ENCODE measurements at places on chromosomes 5 and 9.

DNA sequence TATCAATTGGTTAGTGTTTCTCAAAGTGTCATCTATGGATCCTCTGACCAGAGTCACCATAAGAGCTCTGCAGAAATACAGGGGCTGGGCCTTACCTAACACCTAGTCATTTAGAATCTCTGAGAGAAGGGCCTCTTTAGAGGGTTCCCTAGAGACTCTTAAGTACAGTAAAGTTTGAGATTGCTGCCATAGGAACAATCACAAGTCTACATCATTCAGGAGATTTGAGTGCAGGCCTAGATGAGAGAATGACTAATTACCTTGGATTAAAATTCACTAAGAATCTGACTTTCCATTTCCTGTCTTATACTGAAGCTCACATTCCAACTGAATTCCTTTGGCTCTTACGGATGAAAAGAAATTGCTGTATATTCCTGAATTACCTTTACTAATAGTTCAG lies 182.1 kb upstream of the PTGER4 start:
- DNase-seq = no peak

DNA sequence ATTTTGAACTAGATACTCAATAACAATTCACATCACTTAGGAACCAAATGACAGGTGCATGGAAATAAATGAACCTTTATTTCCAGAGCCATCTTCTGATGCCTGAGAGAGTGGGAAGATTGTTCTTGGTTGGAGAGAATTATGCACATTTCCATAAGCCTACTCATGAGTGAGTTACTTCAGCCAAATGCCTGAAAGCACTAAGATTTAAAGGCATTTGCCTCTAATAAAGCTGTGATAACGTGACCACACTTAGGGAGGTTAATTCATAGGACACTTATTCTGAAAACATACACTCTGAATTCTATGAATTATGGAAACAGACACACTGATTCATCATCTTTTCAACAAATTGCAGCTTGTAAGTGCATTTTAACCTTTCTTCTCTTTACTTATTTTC lies 40.0 kb downstream of the KCTD16 start:
- no peak for DNase-seq

GRCh38 chr9:104885818-104886709 lies 41.9 kb downstream of the ABCA1 start:
- DNase-seq = no peak

DNA sequence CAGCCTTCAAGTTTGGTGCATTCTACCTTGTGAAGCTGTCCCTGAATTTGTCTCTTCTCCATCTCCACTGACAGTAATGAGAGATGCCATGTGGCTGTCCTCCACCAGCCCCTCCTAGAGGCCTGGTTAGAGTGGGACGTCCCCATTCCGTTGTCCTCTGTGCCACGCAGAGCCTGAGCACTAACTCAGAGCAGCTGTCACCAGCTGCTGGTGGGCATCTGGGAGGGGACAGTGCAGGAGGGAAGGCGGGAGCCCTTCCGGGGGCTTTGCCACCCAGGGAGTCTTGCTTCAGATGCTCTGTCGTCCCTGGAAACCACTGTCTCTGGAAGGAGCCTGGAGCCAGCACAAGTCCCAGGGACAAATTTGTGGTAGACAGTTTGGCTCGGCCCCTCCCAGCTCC lies 78.6 kb downstream of the PDZD2 start:
- no peak for DNase-seq

DNA sequence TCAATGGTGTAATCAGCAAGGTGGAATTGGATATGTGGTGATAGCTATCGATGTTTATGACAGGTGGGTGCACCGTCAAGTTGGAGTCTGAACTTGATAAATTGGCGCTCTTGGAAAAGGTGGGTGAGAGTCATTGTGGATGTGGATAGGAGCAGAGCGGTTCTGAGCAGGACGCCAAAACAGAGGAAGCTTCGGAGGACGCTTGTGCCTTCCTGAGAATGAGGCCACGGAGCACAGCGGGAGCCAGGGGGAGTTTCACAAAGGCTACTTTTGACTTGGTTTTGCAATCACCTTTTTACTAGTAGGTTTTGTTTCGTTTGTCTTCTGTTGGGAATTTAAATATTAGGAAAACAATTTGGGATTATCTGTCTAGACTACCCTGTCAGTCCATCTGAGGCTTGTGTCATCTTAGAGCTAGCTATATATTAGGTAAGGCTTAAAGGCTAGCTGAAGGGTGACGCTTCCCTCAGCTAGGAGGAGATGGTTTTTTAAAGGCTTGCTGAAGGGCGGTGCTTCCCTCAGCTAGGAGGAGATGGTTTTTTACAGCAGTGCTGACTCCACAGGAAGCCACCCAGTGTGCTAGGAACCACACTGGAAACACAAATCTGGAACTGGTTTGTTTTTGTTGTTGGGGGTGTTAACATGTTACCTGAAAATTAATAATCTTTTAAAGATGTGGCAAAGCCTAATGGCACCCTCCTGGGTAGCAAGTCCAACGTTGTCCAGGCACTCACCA lies 142.4 kb upstream of the IRX4 start:
- DNase-seq = no peak

DNA sequence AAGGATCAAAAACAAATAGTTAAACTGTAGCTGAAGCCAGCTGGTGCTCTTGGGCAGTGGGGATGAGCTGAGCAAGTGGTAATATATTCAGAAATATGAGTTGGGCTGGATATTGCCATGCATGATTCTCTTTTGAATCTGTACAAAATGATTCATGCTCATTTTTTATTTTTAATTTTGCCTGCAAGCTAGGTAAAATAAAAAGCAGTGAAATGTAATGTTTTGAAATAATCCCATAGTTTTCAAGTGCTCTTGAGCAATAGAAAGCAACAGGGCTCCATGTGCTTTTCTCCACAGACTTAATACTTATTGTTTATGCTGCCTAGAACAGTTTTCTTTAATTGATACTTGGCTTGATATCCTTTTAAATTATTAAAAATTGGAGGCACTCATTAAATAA lies 489.3 kb downstream of the TLE4 start:
- DNase-seq = no peak

- DNase-seq = no peak
Observed at GRCh38 chr9:81305561-81306182, 383.7 kb downstream of the TLE1 start.

- DNase-seq = no peak
Observed at GRCh38 chr9:12640866-12641636, 52.1 kb upstream of the TYRP1 start.
